ENCODE measurements at places on chromosomes 2 and 18.
A peak's percentile ranks its signal among the peaks of the same experiment; 100 is the strongest.

- DNase-seq, result peak; percentile 29
Observed at GRCh38 chr2:227623226-227623625, 5.9 kb downstream of the SCYGR4 start.

GRCh38 chr2:19228181-19228593 is 130.2 kb downstream of the OSR1 start:
- DNase-seq, result no peak

DNA sequence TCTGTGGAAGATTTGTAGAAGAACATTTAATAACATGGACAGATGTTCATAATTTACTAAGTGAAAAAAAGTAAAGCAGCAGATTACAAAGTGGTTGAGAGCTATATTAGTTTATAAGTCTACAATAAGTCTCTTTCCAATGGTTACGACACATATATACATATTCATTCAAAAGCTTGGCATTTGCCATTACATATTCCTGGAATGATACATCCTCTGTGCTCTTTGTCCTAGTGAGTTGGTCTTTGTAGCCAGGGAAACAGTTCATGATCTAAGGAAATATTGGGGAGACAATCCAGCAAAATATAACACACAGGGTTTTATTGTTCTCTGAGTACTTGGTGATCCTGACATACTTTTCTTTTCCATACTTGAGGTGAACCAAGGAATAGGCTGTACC is 32.5 kb upstream of the SOS1 start:
- no peak for DNase-seq

DNA sequence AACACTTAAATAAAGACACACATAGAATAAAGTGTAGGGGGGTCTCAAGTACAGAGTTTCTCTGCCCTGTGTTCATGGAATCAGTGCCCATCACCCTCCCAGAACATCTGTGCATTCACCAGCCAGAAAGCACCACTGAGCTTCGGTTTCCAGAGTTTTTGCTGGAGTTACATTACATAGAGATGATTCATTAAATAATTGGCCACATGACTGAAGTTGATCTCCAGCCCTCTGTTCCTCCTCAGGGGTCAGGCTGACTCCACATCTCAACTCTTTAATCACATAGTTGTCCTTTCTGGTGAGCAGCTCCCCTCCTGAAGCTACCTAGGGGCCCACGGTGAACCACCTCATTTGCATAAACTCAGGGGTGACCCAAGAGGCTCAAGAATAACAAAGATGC is 129.8 kb downstream of the METTL4 start:
- DNase-seq, result no peak

- DNase-seq, result no peak
Observed at GRCh38 chr2:234095301-234095700, 44.8 kb downstream of the SPP2 start.

- DNase-seq, result peak; percentile 84
Observed at GRCh38 chr2:27050996-27051901, at the start of gene AGBL5. AGBL5 (plus strand) TSS chr2:27051668; CDS start chr2:27052959, 1,291 bp downstream.

- DNase-seq, result no peak
Observed at GRCh38 chr2:151928380-151928779, 100.2 kb upstream of the ARL5A start.

DNA sequence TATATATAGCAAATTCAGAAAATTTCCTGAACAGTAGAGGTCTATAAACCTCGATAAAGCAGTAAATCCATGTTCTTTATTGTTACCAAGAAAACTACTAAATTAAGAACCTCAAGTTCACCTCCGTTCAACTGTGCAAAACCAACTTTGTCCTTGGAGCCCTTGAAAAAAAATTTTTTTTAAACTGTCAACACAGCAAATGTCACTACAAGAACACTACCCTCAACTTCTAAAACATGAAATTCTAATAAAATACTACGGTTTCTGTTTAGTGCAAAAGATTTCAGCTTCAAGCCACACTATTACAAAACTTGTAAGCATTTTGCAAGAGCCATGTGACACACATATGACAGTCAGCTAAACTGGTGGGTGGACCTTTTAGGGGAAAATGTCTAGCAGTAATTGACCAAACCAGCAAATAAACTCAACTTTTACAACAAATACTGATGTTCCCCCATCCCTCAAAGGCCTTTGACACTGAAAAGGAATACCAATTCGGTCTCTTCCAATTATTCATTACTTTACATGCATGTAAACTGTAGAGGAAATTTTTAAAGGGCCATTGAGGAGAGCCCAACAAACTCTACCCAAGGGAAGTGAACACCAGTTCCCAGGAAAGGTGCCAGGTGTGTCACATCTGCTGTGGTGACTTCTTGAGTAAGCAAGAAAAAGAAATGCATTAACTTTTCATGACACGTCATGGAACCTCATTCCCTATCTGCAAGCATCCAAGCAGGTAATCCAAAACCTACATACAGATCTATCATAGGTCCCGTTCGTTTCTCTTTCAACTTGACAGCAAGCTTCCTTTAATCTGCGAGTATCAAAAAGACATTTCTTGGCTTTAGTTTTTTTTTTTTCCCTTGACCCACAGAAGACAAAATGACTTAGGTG is 1.4 kb downstream of the RAB1A start:
- DNase-seq, result peak; percentile 30

GRCh38 chr2:67633212-67633856 is 236.2 kb downstream of the ETAA1 start:
- DNase-seq, result no peak

DNA sequence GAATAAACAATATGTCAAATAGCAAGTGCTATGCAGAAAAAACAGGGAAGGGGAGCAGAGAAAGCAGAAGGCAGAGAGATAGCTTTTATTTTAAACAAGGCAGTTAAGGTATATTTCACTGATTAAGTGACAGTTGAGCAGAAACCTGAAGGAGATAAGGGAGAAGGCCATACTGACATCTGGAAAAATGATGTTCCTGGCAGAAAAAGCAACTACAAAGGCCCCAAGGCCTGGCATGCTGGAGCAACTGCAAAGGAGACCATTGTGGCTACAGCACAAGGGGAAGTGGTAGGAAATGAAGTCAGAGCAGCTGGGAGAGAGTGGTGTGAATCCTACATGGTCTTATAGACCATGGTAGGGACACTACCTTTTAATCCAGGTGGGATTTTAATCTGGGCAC is 8.9 kb upstream of the PCBP1 start:
- no peak for DNase-seq

GRCh38 chr2:10124538-10125045 is 2.1 kb downstream of the RRM2 start:
- DNase-seq, result no peak

DNA sequence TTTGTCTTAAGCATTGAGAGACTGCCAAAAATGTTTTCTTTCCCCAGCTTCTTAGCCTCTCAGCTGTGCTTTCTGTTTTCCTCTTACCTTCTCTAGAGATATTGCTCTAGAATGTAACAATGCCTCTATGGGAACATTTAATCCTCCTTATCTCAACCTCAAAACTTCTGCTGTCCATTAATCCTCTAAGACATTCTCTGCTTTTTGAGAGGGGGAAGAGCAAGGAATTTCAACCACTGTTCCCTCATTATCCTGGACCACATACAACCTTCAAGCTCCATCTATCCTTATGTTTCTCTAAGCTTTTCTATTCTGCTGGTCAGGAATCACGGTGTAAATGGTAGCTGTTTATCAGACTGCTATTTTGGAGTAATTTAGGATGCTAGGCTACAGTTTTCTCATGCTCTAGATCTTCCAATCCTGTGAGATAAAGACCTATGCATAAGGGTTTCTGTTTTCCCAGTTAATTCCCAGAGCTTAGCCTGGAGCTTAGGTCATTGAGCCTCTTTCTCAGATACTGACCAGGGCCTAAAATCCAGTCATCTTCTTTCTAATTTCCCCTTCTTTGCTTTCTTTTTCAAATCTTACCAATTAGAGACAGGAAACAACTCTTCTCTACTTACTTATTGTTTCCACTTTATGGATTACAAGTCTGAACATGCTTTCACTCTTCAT is 282.0 kb downstream of the CALCRL start:
- no peak for DNase-seq

Data from GM04503 (cell line).